ENCODE measurements at places on chromosomes 2 and 18. TPM values are rescaled to one million over a fixed set of nuclear protein-coding genes. Genes with fewer than 3 reads are reported as not detected.

The INPP5D gene
- 155 TPM for total RNA-seq

The SALL3 gene
- not detected for total RNA-seq

The GRHL1 gene
- total RNA-seq: 1.1 TPM

The GPAT2 gene
- total RNA-seq: 10.9 TPM

The ZAP70 gene
- total RNA-seq: 191 TPM

The CSRNP3 gene
- total RNA-seq: not detected

The ELAC1 gene
- 8.2 TPM for total RNA-seq

The CPS1 gene
- 0.05 TPM for total RNA-seq

The CCDC102B gene
- 1.5 TPM for total RNA-seq

The POTEC gene
- not detected for total RNA-seq

The RESP18 gene
- total RNA-seq: not detected

The MYO5B gene
- not detected for total RNA-seq

The MAP3K19 gene
- not detected for total RNA-seq

The CXCR4 gene
- total RNA-seq: 72.1 TPM

The FSIP2 gene
- total RNA-seq: 0.20 TPM

The KRTCAP3 gene
- total RNA-seq: 2.2 TPM

The EIF2AK3 gene
- total RNA-seq: 34.1 TPM

The AQP12B gene
- not detected for total RNA-seq

The TCF23 gene
- not detected for total RNA-seq

The ARHGAP15 gene
- 80.6 TPM for total RNA-seq

The WDR7 gene
- total RNA-seq: 69.1 TPM

The BMP10 gene
- not detected for total RNA-seq

The UPP2 gene
- not detected for total RNA-seq

The CENPA gene
- 18.5 TPM for total RNA-seq

The DAPL1 gene
- total RNA-seq: not detected

The PASK gene
- total RNA-seq: 78.9 TPM

The CKAP2L gene
- 26.8 TPM for total RNA-seq

The SCYGR4 gene
- total RNA-seq: not detected

The LIMS3 gene
- total RNA-seq: 0.43 TPM

The SGPP2 gene
- total RNA-seq: 0.20 TPM

The EGR4 gene
- total RNA-seq: not detected

The ZNF892 gene
- total RNA-seq: 4.1 TPM

The CCDC178 gene
- not detected for total RNA-seq

The NT5DC4 gene
- not detected for total RNA-seq

The ABCG8 gene
- total RNA-seq: not detected

The ABCG5 gene
- not detected for total RNA-seq

The FBXO36 gene
- total RNA-seq: 0.36 TPM

Data from natural killer cell treated with Interleukin-12 subunit alpha and Interleukin-12 subunit beta and Interleukin-15 and Interleukin-18, amount 100 ng/mL, for 72 hours (primary cell).